ENCODE measurements at places on chromosomes 13 and 19. TPM values are rescaled to one million over a fixed set of nuclear protein-coding genes. Genes with fewer than 3 reads are reported as not detected.

DNA sequence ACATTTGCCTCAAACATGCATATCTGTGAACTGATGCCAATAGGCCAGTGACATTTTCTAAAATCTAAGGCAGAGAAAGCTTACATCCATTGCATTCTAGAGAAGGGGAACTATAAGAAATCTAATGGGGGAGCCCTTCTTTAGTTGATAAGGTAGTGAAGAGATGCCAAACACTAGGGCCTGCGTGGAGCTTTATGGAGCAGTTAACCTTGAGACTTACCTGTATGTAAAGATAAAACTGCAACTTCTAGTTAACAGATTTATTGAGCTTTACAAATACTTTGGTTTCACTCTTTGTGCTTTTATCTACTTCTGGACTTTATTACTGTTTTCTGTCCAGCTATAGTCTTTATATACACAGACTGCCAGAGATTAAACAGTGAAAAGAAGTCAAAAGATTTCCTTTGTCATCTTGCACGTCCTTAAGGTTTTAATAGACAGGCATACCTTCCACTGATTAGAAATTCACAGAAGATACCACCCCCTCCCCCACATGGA, 457.6 kb downstream of the KLF12 start:
- DNase-seq: no peak

The ZIC5 gene
- not detected for polyA plus RNA-seq

- no peak for DNase-seq
Observed at GRCh38 chr13:77002590-77003190, 10.8 kb downstream of the CLN5 start.

GRCh38 chr19:31430381-31430780, 81.1 kb upstream of the TSHZ3 start:
- no peak for DNase-seq

- no peak for DNase-seq
Observed at GRCh38 chr19:5718579-5719273, 1.2 kb downstream of the LONP1 start.

DNA sequence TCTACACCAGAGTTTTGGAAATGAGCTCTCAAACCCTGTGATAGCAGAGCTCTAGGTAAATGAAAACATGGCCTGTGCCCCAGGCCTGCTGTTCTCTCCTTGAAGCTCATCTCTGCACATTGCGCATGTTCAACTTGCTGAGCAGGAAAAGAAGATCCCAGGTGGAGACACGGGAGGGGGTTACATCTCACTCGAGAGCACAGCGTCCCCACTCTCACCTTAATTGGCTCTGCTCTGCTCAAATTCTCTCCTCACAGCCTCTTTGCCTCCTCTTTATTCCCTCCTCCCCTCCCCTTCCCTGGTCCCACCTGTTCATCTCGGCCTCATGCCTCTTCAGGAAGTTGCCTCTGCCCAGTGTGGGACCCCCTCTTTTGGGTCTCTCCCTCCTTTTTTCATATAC, 44.7 kb downstream of the RGCC start:
- no peak for DNase-seq

DNA sequence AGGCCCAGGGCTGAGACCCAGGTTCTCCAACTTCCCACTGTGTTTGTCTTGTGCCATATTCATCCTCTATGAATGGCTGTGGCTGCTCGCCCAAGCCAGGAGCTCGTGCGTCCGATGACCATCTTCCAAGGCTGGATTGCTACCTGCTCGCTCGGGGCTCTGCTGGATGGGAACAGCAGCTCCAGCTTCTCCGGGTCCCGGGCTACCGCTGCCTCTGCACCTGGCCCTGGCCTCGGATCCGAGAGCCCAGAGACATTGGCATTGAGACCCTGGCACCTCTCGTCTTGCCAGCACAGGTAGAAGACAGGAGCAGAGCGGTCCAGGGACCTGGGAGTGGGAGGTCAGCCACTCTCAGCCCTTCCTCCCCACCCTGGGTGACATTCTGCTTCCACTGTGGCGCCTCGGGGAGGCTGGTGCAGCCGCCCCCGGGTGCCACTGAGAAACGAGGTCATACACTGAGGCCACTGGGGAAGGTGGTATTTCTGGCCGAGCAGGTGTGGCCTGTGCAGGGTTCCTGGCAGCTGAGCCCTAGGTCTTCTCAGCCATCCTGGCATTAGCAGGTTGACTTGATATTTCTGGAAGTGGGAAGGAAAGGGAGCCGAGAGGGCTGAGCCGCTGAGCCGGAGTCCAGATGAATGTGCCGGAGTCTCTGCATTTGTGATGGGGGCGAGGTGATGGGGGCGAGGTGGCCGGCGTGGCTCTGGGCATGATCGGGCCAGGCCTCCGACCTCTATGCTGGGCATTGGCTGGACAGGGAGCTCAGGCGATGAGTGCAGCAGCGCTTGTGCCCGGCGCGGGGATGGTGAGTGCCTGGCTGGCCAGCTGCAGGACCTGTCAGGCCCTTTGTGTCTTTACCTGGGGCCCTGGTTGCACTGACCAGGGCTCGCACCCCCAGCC, 18.6 kb downstream of the NDUFB7 start:
- DNase-seq: no peak

DNA sequence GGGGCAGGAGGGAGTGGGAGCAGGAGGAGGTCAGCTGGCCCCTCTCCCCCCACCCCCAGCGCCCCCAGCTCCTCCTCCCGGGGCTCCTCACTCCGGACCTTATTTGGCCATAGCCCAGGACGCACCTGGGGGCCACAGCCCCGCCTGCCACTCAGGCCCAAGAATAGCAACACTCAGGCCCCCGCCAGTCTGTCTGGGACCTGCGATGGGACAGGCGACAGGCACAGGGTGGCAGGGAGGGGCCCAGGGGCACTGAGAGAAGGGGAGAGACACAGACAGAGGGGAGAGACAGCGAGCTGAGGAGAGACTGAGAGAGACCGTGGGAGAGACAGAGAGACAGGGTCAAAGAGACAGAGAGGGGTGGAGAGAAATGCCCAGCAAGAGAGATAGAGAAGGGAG, 10.2 kb downstream of the JOSD2 start:
- DNase-seq: no peak

The GNG7 gene
- 2.4 TPM for polyA plus RNA-seq
